Tibial artery (tissue), 4 donors: ENCODE measurements at places on chromosomes 13 and 19.

DNA sequence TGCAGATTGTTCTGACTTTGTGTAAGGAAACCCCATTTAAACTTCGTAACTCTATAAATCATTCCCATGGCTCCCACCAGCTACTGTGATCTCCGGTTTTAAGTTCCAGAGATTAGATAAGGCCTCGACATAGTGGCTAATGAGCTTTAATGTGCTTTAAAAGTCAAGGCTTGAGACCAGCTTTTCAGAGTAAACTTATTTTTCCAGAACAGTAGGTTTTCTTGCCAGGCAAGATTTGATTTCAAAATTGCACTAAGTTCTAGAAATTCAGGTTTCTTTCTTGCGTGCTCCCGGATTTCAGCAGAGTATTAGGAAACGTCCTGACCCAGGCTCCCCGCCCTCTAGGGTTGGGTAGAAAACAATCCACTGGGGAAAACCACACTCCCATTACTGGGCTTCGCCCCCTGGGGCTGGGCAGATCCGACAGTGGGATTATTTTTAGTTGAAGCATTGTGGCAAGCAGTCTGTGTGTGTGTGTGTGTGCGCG lies 43.3 kb downstream of the CRYL1 start:
- no peak for DNase-seq

DNA sequence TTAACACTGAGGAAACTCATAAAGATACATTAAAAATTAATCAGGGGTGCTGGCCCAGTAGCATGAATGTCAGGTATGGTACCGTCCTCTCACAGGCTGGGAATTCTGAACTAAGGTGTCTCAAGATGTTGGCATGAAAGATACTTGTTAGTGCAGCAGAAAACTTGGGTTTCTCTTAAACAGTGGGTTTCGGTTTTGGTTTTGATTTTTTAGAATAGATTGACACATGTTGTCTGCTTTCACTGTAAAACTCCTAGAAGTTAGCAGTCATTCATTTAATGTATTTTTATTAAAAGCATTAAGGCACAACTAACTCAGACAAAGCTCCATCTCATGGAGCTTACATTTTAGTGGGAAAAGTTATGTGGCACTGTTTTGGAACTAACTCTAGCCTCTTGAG lies 3.5 kb upstream of the OBI1 start:
- no peak for DNase-seq

GRCh38 chr13:109949397-109949796 lies 163.0 kb upstream of the IRS2 start:
- no peak for DNase-seq

- no peak for DNase-seq
These were observed 122.2 kb downstream of the PCDH9 start for GRCh38 chr13:67107979-67108378.

- no peak for DNase-seq
These were observed 1072.4 kb downstream of the EFNB2 start for GRCh38 chr13:105463011-105463501.

GRCh38 chr13:23996456-23996855 lies 99.2 kb upstream of the C1QTNF9B start:
- DNase-seq = no peak

GRCh38 chr19:33465371-33465770 lies 56.2 kb downstream of the PEPD start:
- no peak for DNase-seq

DNA sequence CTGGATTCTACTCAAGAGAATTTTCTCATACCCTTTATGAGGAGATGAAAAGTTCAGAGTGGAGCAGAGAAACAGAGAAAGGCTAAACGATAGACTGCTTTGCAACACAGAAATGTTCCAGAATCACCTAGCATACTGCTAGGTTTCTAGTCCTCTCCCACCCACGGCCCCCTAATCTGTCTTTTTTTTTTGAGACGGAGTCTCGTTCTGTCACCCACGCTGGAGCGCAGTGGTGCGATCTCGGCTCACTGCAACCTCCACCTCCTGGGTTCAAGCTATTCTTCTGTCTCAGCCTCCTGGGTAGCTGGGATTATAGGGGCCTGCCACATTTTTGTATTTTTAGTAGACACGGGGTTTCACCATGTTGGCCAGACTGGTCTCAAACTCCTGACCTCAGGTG lies 4.8 kb downstream of the SUGP2 start:
- no peak for DNase-seq

GRCh38 chr19:44903602-44904425 lies 1.8 kb upstream of the APOE start:
- DNase-seq = peak; percentile 81
